LNCaP clone FGC (cell line): ENCODE measurements at places on chromosomes 1 and 21.

DNA sequence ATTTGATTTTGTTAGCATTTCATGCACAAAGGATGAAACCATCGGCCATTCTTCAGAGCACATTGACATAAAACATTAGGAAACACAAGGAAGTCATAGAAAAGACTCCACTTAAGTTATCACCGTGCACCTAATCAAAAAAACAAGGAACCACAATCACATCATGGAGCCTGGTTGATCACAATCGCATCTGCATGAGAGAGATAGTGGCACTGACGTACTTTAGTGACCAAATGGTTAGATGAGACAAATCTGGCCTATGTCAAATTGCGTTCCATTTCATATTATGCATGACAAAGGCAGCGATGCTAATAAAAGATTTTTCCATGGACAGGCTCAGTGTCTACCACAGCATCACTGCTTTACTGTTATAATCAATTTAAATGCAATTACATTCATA lies 571.8 kb upstream of the ADGRL2 start:
- DNase-seq, result no peak

- DNase-seq, result no peak
Measured at GRCh38 chr1:117657031-117657430, 51.2 kb downstream of the TENT5C start.

- no peak for DNase-seq
Measured at GRCh38 chr1:201730611-201731010, 98.3 kb upstream of the IPO9 start.

DNA sequence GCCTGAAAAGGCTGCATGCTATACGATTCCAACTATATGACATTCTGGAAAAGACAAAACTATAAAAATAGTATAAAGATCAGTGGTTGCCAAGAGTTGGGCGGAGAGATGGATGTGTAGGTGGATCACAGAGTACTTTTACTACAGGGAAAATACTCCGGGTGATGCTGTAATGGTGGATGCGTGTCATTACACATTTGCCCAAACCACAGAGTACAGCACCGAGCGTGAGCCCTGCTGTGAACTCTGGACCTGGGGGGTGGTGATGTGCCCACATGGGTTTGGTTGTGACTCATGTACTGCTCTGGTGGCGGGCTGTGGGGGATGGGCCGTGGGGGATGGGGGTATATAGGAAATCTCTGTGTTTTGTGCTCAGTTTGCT lies 162.7 kb upstream of the COL6A1 start:
- no peak for DNase-seq

- no peak for DNase-seq
Measured at GRCh38 chr1:151494741-151495281, 16.4 kb upstream of the CGN start.

GRCh38 chr1:213201380-213202155 lies 150.5 kb downstream of the RPS6KC1 start:
- no peak for DNase-seq
